ENCODE measurements at places on chromosomes 2 and 18.

DNA sequence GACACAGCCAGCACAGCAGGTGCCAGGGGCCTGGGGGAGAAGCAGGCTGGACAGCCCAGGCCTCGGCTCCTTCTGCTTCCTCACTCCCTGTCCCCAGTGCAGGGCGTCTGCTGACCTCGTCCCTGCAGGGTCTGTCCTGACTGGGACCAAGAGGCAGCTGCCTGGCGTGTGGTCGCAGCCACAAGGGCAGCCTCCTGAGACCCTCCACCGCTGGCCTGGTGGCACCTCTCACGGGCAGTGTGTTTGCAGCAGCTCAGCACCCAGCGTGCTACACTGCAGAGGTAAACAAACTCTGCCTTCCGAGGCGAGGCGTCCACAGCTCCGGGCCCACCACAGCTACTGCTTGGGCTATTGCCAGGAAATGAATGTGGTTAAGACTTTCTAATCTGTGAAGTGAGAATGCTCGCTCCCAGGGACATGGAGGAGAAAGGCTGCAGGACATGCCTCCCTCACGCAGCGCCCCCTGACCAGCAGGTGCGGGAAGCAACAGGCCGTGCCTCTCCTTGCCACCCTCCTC lies 46.1 kb upstream of the HPCAL1 start:
- no peak for DNase-seq

- DNase-seq = no peak
Observed at GRCh38 chr2:7007846-7008741, 90.9 kb downstream of the RNF144A start.

GRCh38 chr18:23143016-23143814 lies 7.9 kb downstream of the CABLES1 start:
- DNase-seq = no peak

GRCh38 chr2:239245872-239246721 lies 154.7 kb downstream of the HDAC4 start:
- DNase-seq = no peak

- no peak for DNase-seq
Observed at GRCh38 chr18:63168287-63168686, 151.3 kb downstream of the BCL2 start.

GRCh38 chr2:158745067-158745865 lies 49.9 kb upstream of the DAPL1 start:
- peak; percentile 32 for DNase-seq
